ENCODE measurements at places on chromosomes 3 and 15.

GRCh38 chr3:18132991-18133390, 292.1 kb downstream of the SATB1 start:
- no peak for DNase-seq

- DNase-seq: no peak
Measured at GRCh38 chr3:85567071-85567676, 608.4 kb downstream of the CADM2 start.

DNA sequence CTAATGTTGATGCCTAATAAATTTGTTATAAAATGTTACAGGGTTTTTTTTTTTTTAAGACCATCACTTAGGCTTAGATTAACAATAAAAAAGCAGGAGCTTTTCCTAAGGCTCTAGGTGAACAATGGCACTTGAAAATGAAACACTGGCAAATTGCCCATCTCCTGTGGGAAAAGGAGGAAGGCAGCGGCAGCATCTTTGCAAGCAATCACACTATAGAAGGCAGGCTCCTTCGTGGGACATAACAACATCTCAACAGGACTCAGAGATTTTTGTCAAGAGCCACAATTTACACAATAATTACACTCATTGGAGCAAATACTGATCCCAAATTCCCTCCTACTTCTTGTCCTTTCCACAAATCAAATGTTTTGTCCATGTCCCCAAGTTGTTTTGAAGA, 646.7 kb downstream of the ROBO2 start:
- no peak for DNase-seq

- DNase-seq: no peak
Measured at GRCh38 chr3:16337856-16338540, 73.0 kb downstream of the OXNAD1 start.

- DNase-seq: no peak
Measured at GRCh38 chr3:46183330-46183729, 24.8 kb downstream of the CCR1 start.

DNA sequence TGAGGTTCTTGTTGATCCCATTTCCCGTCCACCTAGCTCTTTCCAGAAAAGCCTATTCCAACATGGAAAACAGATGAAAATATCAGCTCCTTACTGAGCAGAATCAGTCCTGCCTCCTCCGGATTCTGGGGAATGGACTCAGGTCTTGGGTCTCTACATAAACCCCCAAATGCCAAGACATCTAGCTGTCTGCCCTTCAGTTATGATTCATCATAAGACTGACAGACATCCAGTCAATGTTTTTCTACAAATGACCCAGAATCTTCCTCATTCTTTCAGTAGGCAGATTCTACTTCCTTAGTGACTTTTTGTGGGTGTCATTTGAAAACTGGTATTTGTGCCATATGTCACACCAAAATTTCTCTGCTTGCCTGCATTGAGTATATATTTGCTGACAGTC, 103.0 kb upstream of the TGFBR2 start:
- DNase-seq: no peak

DNA sequence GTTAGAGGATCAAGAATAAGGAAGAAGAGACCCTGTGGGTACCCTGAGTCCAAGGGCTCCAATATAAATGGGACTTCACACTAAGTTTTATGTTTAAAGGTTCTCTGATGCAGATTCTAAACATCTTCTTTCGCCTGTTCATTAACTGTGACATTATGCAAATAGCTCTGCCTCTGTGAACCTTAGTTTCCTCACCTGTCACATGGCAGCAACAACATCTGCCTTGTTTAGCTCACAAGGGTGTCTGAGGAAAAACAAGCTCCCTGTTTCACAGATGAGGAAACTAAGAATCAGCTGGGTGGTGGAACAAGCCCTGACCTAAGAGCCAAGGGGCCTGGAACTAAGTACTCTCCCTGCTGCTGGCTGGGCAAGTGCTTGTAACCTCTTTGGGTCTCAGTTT, 40.8 kb downstream of the GOLGA6L1 start:
- no peak for DNase-seq

DNA sequence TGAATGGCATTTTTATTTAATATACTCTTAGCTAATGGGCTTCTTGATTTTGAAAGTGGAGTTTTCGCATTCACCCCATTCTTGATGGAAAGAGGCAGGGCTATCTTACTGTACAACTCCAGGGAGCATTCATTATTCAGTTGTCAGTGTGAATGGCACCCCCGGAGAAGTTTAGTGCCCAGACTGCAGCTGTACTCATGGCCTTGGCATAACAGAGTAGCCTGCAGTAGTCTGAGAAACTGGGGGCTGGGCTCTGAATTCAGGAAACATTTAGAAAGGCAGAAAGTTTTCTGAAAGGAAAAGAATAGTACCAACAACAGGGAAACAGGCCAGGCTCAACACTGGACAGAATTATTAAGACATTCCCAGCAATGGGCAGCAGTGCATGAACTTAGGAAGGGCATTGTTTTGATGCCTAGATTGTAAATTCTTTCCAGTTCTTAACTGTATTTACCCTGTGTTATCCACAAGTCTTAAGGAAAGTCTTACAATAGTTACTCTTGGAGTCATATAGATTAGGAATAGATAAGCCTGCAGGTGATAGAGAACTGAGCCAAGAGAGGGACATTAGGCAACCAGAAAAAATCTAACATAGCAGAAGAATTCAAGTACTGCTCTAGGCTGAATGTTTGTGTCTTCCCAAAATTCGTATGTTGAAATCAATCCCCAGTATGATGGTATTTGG, 44.4 kb downstream of the TIPARP start:
- no peak for DNase-seq

DNA sequence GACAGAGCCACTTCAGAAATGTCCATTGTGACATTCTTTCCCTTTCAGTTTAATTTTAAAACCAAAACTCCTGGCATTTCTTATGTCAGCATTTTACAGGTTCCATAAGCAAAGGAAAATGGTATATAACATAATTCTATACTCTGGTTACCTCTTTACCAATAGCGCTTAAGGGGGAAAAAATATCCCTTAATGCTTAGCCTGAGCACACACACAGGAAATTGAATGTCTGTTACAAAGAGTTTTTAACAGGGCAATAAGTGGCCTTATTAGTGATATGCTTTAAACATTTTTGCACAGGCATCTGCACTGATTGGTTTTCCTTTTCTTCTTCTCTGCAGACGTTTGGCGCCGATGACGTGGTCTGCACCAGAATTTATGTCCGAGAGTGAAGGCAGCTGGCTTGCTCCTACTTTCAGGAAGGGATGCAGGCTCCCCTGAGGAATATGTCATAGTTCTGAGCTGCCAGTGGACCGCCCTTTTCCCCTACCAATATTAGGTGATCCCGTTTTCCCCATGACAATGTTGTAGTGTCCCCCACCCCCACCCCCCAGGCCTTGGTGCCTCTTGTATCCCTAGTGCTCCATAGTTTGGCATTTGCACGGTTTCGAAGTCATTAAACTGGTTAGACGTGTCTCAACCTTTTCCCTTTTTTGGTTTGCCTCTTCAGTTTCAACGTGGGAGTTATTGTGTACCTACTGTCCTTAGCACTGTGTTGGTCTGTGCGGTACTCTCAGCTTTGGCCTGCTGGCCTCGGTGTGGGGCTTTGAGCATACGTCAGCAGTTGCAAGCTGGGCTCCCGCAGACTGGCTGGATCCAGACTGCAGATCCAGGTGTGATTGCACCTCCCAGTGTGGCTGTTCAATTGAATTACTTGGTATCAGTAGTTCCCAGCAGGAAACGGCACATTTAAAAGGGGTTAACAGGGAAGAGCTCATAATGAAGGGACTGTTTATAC, 7.7 kb downstream of the CRABP1 start:
- DNase-seq: no peak

- DNase-seq: no peak
Measured at GRCh38 chr15:81225161-81225671, 28.5 kb downstream of the IL16 start.

- no peak for DNase-seq
Measured at GRCh38 chr3:152842413-152842812, 7.5 kb downstream of the P2RY1 start.

- no peak for DNase-seq
Measured at GRCh38 chr3:65796676-65797075, 242.0 kb downstream of the MAGI1 start.
